T1000 (cell line): ENCODE measurements at places on chromosomes 1 and 21.

DNA sequence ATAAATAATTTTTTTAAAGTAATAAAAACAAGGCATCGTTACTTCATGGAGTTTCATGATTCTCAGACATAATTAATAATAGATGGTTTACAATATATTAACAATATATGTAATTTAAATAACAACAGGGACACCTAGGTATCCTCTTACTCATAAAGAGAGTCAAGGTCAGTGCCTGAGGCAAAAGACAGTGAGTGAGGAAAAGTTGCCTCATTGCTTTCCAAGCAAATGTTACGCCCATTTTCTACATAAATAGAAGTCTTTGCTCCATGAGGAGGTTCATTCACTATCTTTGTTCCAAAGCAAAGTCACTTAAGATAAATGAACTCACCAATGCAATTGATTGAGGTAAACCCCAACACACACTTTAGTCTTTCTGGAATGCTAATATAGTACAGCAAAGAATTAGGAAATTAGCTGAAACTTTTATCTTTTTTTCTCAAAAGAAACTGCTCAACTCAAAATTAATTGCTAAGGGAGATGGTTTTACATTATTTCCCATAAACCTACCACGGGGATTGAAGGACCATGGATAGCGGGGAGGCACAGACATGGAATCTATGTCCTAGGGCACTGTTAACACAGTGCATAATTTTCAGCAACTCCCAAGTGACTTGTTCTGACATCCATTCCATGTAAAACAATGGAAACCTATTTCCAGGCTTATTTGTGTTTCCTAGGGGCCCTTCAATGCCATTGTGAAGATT, 19.6 kb downstream of the BCL9 start:
- DNase-seq: no peak

GRCh38 chr1:81233591-81233990, 567.1 kb upstream of the ADGRL2 start:
- no peak for DNase-seq

DNA sequence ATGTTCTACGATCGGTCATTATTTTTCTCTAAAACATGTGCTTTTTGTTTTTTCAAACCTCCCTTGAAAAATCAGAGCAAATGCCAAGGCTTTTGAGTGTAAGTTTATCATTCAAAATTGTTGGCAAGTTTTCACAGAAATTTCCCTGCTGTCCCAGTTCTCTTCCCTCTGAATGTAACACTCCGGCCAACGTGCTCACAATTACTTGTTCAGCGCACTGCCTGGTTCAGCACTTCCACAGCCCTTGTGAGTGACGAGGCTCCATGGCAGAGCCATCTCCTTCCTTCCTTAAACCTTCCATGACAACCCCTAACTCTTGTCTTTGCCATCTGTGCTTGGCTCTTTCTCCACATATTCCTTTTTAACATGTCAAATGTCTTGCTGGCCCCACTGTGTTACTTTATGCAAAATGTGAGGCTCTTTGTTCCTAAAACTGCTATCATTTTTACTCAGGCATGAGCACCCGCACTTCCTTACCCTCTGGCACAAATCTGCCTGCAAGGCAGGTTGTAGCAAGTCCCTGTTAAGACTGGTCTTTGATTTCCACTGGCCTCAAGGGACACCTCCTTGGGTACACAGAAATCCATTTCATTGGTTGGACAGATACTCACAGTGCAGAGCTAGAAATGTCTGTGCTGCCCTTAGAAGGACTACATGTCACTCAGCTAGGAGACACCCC, 142.8 kb downstream of the HUNK start:
- no peak for DNase-seq

DNA sequence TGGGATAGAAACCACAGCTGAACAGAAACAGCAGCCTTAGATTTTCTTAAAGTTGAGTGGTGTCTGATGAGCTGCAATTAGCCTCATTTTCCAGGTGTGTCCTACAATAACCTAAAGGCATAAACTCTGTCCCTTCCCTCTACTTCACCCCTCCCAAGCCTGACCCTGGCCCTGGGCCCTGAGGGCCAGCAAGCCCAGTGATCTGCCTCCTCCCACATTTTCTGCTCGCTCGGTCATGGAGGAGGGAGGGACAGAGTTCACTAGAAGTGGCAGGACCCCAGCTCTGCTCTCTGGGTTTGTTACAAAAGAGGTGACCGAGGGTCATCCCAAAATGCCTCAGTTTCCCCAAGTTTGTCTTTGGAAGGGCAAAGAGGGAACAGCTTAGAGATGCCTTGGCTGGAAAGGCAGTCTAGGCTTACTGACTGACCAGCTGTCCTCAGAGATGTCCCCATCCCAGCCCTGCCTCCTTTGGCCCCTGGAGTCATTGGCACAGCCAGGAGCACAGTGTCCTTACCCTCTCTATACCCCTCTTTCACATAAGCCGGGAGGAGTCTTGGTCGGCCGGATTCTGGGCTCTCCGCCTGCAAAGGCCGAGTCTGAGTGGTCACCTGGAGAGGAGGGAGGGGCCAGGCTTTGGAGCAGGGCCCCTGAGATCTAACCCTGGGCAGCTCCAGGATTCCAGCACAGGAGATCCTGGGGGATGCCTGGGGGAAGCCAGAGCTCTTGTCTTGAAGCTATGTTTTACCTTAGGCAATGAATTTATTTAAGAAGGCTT, 172.7 kb downstream of the PTPRU start:
- no peak for DNase-seq

- no peak for DNase-seq
Observed at GRCh38 chr1:9004031-9004699, 22.1 kb downstream of the SLC2A7 start.

GRCh38 chr1:210123383-210123782, 109.2 kb upstream of the SERTAD4 start:
- no peak for DNase-seq

- DNase-seq: no peak
Observed at GRCh38 chr1:92136341-92136740, 56.2 kb downstream of the BTBD8 start.

DNA sequence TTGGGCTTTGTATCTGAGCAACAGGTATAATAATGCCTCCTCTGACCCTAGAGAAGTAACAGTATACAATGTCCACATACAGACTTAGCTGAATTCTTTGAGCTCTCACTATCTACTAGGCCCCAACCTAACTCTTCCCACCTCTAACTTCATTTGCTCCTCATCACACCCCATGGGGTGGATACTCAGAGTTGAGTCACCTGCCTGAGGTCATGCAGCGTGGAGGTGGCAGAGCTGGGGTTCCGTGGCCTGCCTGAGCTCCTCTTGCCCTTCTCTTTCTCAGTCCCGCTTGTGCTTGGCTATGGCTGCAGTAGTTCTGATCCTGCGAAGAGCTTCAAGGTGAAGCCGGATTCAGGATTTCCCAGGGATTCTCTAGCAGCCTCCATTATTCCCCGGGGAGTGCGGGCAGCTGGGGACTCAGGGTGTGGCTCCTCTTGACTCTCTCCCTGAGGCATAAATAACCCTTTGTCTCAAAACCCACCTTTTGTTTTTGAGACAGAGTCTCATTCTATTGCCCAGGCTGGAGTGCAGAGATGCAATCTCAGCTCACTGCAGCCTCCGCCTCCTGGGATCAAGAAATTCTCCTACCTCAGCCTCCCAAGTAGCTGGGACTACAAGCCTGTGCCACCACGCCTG, 29.9 kb upstream of the ACTL8 start:
- DNase-seq: no peak

GRCh38 chr1:4005431-4005830, 105.4 kb upstream of the C1orf174 start:
- no peak for DNase-seq

- no peak for DNase-seq
Observed at GRCh38 chr1:102799496-102799895, 308.8 kb downstream of the COL11A1 start.

DNA sequence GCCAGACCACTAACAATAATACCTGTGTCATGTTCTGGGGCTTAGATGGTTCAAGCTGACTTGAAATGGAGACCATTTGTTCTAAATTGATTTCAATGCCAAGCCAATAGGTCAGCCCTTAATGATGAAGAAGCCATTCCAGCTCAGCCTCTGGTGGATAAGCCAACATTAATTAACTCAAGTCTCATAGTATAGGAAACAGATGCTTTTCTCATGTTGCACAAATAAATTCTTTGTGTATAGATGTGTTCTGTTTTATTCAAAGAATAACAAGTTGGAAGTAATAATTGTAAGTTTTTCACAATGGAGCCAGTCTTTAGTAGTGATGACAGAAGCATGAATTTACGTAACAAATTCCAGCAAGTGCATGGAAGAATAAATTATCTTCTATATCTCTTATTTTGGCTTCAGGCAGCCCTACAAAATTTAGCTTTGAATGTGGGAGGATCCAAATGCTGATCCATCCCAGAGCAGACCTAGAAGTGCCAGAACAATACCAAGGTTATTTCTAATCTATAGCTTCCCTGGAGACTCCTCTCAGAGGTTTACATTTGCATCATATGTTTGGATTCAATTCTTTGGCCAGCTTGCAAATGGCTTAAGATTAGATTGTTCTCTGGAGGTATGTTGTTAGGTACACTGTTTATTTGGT, 42.2 kb upstream of the C1orf105 start:
- DNase-seq: no peak

DNA sequence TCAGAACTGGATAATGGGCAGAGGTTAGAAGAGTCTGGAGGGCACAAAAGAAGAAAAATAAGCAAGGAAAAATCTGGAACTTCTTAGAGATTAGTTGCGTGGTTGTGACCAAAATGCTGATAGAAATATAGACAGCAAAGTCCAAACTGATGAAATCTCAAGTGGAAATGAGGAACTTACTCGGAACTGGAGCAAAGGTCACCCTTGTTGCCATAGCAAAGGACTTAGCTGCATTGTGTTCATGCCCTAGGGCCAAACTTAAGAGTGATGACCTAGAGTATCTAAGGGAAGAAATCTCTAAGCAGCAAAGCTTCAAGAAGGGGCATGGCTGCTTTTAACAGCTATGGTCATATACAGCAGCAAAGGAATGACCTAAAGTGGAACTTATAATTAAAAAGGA, 180.0 kb downstream of the TTLL7 start:
- peak; percentile 49 for DNase-seq

GRCh38 chr21:34989337-34990151, 59.6 kb downstream of the RUNX1 start:
- no peak for DNase-seq

DNA sequence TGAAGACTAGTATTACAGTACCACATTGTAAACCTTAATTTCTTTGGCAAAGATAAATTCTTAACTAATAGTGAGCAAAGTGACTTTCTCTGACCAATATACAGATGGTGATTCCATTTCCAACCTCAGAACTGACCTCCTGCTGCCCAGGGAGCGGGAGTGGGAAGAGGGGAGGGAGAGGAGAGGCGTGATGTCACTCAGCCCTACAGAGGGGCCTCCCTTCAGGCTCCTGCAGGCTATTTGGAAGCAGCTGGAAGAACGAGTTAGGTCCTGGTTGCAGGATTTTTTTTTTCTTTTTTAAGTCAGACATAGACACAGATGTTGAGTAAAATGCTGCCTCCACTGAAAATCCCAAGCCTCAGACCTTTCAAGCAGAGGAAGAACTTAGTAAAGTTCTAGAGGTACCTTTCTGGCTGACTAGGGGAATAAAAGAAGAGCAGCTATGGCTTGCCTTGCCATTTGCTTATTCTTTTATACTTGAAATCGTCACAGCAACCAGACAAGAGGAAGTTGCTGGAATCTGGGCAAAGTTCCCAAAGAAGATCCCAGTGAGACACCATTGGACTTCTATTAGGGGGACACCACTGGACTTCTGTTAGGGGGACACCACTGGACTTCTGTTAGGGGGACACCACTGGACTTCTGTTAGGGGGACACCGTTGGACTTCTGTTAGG, 54.5 kb downstream of the EXO1 start:
- no peak for DNase-seq

DNA sequence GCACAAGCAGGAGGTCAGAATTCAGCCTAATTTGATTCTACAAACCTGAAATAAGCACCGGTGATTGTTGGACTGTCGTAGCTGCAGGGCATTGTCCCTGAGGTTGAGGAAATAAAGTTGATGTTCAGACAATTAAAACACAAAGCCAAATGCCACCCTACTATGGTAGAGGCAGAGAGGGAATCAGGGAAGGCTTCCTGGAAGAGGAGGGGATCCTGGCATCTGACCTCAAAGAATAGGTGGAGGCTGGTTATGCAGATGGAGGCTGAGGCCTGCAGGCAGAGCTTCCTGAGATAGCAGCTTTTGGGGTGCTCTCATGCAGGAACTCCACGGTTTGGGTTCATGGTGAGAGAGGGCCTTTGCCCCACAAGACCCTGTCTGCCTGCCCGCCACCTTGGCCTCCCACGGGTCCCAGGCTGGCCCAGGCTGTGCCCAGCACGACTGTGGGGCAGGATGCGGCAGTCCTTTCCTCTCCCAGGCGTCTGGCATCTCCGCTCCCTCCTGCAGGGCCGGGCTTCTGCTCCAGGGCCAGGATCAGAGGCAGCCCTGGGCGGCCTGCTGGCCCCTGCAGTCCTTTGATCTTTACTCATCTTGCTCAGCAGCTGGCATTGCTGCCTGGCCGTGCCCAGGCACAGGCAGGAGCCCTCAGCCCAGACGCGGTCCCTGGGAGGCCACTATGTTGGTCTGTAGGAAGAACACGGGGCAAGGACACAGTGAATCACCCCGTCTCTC, 134.1 kb upstream of the VAMP3 start:
- DNase-seq: no peak

DNA sequence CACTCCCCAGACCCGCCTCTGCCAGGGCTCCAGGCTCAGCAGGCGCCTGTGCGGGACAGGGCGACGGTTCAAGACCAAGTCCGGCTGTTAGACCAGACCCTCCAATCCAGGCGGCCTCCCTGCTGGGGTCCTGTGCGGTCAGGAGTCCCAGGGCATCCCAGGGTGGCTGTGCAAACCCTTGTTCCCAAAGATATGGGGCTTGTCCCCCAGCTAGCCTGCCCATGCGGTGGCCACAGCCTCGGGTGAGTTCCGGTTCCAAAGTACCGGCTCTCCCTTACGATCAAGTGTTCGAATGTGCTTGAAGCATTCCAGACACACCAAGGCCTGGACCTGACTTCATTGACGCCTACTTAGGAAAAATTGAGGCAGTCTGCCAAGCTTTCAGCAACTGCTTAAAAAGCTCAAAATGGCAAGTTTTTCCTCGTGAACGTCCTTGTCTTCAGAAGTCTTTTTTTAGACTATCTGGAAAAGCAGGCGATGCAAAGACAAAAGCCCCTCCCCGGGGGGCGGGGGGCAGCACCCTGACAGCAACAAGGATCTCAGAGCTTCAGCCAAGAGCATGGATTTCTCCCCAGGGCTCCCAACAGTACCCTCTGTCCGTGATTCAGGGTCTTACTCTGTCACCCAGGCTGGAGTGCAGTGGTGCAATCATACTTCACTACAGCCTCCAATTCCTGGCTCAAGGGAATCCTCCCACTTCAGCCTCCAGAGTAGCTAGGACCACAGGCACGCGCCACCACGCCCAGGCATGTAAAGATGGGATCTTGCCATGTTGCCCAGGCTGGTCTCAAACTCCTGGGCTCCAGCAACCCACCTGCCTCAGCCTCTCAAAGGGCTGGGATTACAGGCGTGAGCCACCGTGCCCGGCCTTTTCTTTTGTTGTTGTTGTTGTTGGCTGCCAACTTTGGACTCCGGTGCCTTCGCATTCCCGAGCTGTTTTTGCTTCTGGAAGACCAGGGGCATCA, 2.3 kb downstream of the FAAP20 start:
- DNase-seq: no peak

GRCh38 chr1:221670081-221670480, 71.8 kb downstream of the DUSP10 start:
- no peak for DNase-seq
